Stimulated activated CD4-positive, alpha-beta T cell treated with anti-CD3 and anti-CD28 coated beads, Interleukin-12 subunit alpha, Interleukin-12 subunit beta, amount 100 ng/mL, for 24 hours (primary cell): ENCODE measurements at places on chromosomes 16 and 17.

- no peak for DNase-seq
Observed at GRCh38 chr17:64401941-64402340, 11.3 kb upstream of the PECAM1 start.

DNA sequence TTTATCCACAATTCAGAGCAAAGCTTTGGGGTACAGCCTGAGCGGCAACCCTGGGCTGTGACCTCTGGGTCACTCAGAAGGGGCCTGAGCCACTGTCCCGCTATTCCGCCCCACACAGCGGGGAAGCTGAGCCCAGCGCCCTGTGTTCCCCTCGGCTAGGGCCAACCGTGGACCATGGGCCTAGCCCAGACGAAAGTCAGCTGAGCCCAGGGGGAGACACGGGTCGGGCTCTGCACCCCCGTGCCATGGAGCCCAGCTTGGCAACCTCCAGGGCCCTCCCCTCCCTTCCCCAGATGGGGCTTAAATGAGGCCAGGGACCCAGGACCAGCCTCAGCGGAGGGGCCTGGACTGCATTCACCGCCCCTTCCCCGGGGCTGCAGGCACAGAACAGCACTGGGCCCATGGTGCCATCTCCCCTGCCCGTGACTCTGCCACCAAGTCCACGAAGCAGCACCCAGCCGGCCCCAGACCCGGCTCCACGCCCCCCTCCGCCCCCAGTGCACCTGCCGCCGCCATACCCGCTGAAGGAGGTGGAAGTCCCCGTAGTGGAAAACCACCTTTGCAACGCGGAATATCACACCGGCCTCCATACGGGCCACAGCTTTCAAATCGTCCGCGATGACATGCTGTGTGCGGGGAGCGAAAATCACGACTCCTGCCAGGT lies 1.8 kb downstream of the TPSD1 start:
- no peak for DNase-seq

DNA sequence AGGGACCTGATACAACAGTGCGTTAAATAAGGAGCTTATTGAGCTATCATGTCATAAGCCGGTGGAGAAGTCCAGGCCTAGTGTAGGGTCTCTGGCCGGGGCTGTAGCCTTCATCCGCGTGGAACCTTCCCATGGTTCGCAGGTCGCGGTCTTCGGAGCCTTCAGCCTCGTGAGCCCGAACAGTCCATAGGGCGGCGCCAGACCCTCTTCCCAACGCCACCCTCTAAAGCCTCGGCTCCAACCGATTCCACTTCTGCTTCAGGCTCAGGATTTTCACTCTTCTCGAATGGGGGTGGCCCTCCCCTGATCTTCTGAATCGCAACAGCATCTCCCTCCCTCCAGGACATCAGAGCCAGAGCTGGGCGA lies 10.3 kb upstream of the BRCA1 start:
- DNase-seq, result no peak

GRCh38 chr16:52718046-52718445 lies 171.1 kb upstream of the TOX3 start:
- DNase-seq, result no peak

- no peak for DNase-seq
Observed at GRCh38 chr17:2682176-2682938, 29.2 kb downstream of the CLUH start.

DNA sequence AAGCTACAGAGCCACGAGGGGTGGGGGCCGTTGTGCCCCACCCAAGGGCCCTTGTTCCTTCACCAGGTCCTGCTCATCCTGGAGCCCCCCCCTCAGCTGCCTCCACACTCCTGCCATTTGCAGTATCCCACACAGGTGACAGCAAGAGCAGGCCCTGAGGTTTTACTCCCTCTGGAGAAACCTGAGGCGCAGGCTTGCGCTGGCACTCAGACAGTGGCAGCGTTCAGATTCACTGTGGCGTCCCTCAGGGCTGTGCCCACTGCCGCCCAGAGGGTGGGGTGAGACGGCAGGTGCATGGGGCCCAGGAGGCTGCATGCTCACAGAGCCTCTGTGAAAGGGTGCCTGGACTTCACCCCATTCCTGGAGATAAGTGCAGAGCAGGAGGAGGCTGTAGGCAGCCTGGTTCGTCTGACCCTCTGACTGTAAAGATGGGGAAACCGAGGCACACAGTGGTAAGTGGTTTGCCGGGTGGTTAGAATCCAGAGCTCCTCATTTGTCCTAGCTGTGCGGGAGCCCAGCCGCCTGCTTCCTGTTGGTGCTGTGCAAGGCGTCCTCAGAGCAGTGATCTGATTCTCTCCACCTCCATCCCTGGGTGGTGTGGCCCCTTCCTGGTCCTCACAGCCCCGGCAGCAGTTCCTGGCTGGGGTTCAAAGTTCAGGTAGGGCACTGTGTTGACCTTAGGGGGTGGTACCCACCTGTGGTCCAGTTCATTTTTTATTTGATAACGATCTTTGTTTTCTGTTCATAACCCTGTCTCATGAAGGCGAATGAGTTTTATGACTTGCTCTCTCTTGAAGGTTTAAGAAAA lies 1.6 kb downstream of the SPIRE2 start:
- no peak for DNase-seq

DNA sequence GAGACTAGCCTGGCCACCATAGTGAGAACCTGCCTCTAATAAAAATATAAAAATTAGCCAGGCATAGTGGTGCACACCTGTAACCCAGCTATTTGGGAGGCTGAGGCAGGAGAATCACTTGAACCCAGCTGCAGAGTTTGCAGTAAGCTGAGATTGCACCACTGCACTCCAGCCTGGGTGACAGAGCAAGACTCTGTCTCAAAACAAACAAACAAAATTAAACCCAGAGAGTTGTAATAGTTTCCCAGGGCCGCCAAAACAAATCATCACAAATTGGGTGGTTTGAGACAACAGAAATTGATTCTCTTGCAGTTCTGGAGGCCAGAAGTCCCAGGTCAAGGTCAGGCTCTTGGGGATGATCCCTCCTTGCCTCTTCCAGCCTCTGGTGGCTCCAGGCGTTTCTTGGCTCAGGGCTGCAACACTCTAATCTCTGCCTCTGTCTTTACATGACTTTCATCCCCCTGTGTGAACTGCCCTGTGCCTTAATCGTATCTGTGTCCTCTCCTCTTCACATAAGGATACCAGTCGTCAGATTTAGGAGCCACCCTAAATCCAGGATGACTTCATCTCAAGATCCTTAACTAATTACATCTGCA lies 100.3 kb upstream of the NOL11 start:
- DNase-seq, result no peak

DNA sequence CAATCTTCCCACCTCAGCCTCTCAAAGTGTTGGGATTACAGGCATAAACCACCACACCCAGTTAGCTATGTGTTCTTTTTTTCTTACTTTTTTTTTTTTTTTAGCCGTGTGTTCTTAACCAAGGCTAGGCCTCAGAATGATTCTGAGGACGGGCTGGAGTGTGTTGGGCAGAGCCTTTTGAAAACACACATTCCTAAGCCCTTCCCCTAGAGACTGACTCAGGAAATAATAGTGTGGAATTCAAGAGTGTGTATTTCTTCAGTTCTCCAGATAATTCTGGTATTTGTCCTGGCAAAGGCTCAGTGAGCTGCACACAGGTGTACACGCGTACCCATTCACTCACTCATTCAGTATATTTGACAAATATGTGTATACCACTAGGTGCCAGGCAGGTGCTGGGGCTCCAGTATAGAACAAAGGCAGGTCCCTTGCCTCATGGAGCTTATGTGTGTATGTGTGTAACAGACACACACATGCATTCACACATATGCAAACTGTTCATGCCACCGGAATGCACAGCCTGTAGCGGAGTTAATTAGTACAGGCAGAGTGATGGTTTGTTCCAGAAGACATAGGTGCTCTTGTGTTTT lies 19.4 kb upstream of the NFATC3 start:
- DNase-seq, result no peak

DNA sequence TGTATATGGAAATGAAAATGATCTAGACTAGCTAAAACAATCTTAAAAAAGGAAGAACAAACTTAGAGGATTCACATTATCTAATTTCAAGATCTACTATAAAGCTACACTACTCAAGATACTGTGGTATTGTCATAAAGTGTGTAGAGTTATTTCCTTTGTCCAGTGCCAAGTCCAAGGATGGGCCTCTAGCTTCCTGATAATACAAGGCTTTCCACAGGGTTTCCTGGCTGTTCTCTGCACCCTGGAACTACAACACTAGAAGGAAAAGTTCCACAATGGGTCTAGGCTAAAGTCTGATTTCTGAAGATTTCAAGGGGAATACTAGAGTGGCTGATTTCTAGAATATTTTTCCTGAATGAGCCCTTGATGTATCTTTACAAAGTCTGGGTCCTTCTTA lies 34.2 kb downstream of the TBC1D3B start:
- no peak for DNase-seq

DNA sequence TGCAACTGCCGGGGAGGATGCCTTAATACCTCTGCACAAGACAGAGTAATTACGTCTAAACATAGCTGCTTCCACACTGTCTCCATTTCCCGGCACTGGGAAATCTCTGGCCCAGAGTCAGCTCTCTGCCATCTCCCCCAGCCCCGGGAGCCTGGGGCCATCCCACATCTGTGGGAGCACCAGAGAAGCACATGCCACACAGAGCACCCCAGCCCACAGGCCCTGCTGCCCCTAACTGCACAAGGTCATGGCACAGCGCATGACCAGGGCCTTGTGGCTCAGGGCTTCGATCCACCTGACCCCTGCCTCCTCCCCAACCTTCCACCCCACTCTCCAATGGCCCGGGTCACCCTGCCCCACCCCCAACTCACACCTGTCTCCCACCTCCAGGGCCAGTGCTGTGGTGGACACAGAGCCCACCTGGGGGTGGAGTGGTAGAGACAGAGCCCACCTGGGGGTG lies 36.6 kb upstream of the RBFOX3 start:
- DNase-seq, result no peak

DNA sequence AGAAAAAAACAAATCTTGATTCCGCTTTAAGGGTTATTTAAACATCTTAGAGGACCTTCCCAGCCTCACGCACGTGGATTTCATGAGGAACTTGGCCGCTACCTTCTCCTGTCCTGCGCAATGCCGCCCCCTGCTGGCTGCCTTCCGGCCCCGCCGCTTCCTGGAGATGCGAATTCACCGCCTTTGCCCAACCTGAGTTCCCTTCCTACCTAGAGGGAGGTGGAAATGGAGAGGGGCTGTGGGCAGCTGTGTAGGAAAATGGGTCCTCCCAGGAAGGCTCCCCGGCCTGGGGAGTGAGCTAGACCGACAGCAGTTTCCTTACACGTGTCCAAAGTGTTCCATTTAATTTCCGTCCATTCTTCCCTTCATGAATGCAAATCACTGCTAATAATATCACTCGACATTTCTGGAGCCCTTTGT lies 1.0 kb upstream of the ABCC12 start:
- DNase-seq, result peak; percentile 74

DNA sequence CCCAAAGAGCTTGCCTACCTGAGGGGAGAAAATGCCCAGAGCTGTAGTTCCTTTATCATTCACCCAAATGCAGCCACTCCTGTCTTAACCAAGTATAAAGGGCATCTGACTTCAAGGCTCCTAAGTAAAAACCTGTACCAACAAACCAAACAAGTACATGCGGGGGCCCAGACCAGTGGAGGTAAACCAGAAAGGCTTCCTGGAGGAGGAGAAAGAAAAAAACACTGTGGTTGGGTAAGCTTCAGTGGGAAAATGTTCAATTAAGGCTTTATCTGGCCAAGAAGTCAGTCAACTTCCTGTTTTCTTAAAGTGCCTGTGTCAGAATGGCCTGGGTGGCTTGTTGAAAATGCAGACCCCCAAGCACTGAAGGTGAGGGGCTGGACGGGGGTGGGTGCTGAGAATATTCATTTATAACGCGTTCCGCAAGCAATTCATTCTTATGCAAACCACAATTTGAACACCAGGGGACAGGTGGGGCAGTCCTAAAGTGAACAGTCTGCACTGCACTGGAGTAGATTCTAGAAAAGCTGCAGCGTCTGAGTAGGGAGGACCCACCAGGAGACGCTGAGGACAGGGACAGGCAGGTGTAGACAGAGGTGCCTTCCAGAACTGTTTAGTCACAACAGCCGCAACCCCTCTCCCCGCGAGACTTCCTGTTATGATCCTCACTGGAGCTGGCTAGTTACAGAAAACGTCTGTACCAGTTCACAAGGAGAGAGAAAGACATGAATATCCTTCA lies 467.1 kb downstream of the SOX9 start:
- DNase-seq, result no peak

DNA sequence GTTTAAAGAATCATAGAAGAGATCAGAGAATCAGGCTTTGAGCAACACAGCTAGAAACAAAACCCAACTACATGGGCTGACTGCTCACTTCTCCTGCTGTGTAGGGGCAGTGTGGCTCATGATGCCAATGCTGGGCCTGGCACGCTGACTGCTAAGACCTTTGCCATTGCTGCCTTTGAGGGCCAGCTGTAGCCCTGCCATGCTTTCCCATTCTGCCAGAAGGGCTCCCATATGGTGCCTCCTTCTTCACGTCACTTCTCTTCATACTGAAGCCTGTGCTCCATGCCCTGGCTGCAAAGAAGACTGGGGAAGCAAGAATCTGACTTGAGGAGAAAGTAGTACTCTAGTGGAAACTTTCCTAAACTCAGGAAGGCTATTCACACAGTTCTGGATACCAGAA lies 232.9 kb downstream of the UTP18 start:
- no peak for DNase-seq

DNA sequence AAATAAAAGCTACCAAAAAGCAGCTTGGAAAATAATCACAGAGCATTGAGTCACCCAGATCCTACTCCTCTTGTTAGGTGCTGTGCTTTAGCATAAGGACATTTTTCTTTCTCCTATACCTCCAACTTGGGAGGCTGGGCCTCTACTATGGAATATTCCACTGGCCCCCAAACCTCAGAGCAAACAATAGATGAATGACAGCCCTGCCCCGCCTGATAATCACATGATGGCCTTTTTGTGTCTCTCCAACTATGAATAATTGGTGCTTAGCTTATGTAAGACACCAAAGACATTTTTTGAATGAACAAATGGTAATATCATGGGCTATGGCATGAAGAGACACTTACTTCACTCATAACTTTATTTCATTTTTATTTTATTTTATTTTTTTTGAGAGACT lies 250.2 kb downstream of the GRIN2A start:
- no peak for DNase-seq

DNA sequence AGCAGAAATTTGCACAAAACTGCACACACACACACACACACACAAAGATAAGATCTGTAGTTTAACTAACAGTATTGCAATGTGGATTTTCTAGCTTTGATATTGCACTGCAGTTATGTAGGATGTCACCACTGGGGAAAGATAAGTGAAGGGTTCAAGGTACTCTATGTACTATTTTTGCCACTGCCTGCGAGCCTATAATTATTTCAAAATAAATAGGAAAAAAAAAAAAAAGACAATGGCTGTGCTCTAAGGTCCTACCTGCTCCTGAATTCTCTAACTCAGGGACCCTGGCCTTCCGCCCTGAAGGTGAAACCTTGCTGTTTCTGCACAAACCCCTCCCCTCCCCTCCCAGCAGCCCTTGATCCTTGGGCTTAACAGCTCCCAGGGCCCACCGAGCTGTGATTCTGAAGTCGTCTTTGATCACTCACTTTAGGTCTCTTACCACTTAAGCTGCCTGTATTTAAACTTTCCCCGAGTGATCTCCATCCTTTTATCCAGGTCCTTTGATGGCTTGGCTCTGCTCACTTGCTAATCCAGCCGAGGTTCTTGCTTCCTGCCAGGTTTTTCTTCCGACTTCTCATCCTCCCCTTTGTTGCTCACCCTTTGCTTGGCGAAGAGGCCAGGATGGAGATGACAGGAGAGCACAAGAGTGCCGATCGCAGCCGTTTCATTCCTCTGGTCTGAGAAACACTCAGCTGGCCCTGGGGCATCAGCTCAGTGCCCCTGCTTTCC lies 37.7 kb downstream of the TMEM114 start:
- DNase-seq, result no peak
